A549 treated with Mapracorat at 1 μM for 4 hours (cell line): ENCODE measurements at places on chromosomes 2 and 18. TPM values are rescaled to one million over a fixed set of nuclear protein-coding genes. Genes with fewer than 3 reads are reported as not detected.

The TACR1 gene
- total RNA-seq, result 0.05 to 0.06 TPM (median 0.06 TPM) in 3 of 5 replicates, not detected in the others

The CD302 gene
- total RNA-seq, result 2.0 to 2.4 TPM (median 2.1 TPM) in 5 replicates

The FBXO48 gene
- 0.39 to 0.61 TPM (median 0.55 TPM) in 5 replicates for total RNA-seq

The DQX1 gene
- 0.10 to 0.19 TPM (median 0.14 TPM) in 4 of 5 replicates, not detected in the other for total RNA-seq

The NR4A2 gene
- total RNA-seq, result 1.4 to 3.0 TPM (median 2.1 TPM) in 5 replicates

The PPIG gene
- 32.4 to 47.5 TPM (median 38.7 TPM) in 5 replicates for total RNA-seq

The MYL1 gene
- total RNA-seq, result not detected in 5 replicates

The MSGN1 gene
- not detected in 5 replicates for total RNA-seq

The ELAC1 gene
- total RNA-seq, result 4.6 to 6.4 TPM (median 5.1 TPM) in 5 replicates

The SP140 gene
- total RNA-seq, result 0.27 TPM in 1 of 5 replicates, not detected in the others

The TCF23 gene
- total RNA-seq, result not detected in 5 replicates

The UGT1A4 gene
- 0.07 to 0.12 TPM in 2 of 5 replicates, not detected in the others for total RNA-seq

The KHK gene
- total RNA-seq, result 7.6 to 10.4 TPM (median 10.2 TPM) in 5 replicates

The DLX2 gene
- total RNA-seq, result 0.33 to 0.97 TPM (median 0.52 TPM) in 5 replicates

The MYO3B gene
- not detected in 5 replicates for total RNA-seq

The DUSP19 gene
- 0.45 to 0.87 TPM (median 0.57 TPM) in 5 replicates for total RNA-seq

The SP140L gene
- 2.6 to 4.2 TPM (median 3.4 TPM) in 5 replicates for total RNA-seq

The PIEZO2 gene
- total RNA-seq, result 0.47 to 1.0 TPM (median 0.80 TPM) in 5 replicates

The USP14 gene
- 60.5 to 69.9 TPM (median 65.1 TPM) in 5 replicates for total RNA-seq

The ARHGEF4 gene
- 7.4 to 10.6 TPM (median 9.8 TPM) in 5 replicates for total RNA-seq

The CFAP210 gene
- total RNA-seq, result 0.27 to 0.81 TPM (median 0.46 TPM) in 5 replicates

The RIT2 gene
- not detected in 5 replicates for total RNA-seq

The TTC31 gene
- total RNA-seq, result 15.7 to 17.7 TPM (median 16.1 TPM) in 5 replicates

The SCYGR8 gene
- not detected in 5 replicates for total RNA-seq
